ENCODE measurements at places on chromosomes 1 and 21.
A peak's percentile ranks its signal among the peaks of the same experiment; 100 is the strongest.

- DNase-seq: no peak
These were observed 925 bp downstream of the PDE9A start for GRCh38 chr21:42654179-42654912.

DNA sequence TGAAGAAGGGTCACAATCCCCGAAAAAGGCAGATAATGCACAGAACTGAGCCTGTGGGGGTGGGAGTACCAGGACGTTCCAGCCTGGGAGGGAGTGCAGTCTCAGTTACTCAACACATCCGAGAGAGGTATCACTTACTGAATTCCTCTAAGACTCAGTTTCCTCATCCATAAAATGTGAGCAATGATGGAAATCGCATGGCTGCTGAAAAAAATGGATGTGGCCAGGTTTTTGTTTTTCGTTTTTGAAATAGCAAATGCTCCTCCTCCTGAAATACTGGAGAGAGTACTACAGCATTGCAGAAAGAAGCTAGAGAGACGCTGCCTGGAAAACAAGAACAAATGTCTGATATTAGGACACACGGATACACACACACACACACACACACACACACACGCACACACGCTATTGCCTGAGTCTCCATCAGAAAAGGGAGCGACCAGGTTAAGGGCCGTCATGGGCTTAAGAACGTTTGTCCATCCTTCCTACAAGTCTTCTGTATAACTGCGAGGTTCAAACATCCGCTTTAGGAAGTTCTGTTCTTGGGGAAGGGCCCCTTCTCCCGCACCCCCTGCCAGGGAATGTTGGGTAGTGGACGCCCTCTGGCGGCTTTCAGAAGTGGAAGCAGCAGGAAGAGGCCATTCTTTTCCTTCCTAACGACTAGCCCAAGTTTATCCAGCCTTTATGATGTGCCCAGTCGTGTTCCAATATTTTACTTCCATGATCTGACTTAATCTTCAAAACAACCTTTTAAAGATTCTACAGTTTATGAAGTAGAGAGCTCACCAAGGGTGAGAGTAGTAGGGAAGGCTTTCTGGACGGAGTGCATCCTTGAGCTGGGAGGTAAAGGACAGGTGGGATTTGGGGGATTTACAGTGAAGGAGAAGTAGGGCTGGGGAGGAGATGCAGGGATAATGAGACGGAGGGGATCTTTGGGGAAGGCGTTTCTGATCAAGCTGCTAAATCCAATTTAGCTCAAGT lies 699 bp upstream of the NES start:
- peak; percentile 47 for DNase-seq

DNA sequence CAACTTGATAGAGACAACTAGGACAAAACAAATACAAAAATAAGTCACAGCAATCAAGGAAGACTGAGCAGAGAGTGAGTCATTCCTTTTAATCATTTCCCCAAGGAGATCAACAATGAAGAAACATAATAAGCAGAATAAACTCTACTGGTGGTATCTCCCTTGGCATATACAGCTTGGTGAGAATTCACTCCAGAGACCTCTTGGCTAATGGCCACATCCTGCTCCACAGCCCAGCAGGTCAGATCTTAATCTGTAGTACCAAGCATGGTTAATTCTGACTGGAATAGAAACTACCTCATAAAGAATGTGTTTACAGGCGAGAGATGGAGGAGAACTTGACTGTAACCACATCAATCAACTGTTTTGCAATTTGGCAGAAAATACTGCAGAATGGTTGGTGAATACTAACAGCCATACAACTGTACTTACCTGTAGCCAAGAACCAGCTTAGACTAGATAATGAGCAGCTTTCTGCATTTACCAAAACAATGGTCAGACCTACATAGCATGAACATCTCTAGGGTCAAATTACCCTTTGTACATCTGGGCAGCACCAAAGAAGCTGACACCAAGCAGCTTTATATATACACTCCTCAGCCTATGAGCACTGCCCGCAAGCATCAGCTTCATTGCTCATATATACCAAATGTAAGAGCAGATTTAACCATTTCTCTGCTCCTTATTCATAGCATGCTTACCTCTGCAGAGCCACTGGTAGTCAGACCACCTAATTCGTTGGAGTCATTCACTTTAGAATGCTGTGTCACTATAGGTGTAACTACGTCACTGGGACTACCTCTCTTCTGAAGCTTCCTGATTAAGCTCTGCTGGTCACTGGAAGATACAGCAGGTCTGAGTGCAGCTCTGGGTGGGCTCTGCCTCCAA lies 51.0 kb downstream of the KIAA0319L start:
- DNase-seq: no peak

- no peak for DNase-seq
These were observed 81.9 kb upstream of the LBR start for GRCh38 chr1:225509770-225510169.

DNA sequence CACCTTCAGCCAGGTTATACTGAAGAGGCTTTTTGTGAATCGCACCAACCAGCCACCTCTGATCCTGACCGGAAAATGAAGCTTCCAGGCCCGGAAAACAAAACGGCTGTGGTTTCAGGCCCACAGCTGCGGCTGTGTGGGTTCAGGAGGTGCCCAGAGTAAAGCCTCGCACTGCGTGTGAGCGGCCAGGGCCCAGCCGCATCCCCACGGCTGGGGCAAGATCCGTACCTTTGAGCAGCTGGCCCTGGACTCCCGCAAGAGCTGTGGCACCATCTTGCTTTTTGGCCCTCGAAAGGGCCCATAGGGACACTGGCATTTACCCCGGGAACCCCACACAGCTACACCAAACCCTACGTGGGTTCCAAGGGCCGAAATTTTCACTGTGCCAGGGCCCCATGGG lies 63.0 kb downstream of the GLUL start:
- no peak for DNase-seq

- peak; percentile 86 for DNase-seq
These were observed 26.2 kb upstream of the LYST start for GRCh38 chr1:235892734-235893413.

GRCh38 chr21:44953628-44954021 lies 13.8 kb downstream of the SLX9 start:
- DNase-seq: no peak

GRCh38 chr1:183039330-183039729 lies 16.1 kb downstream of the LAMC1 start:
- no peak for DNase-seq
